ENCODE measurements at places on chromosomes 7 and 10.

GRCh38 chr7:22920672-22921071, 93.3 kb downstream of the HYCC1 start:
- DNase-seq = no peak

- DNase-seq = no peak
Observed at GRCh38 chr7:91080351-91080750, 183.9 kb upstream of the FZD1 start.

GRCh38 chr10:32023264-32023663, 33.0 kb downstream of the KIF5B start:
- no peak for DNase-seq

- DNase-seq = no peak
Observed at GRCh38 chr7:34034728-34035127, 129.4 kb downstream of the BMPER start.

GRCh38 chr10:103975169-103975568, 8.2 kb downstream of the SLK start:
- no peak for DNase-seq

GRCh38 chr7:39624935-39625694, 1.7 kb downstream of the RALA start:
- DNase-seq = no peak

GRCh38 chr10:44030132-44030531, 354.8 kb downstream of the CXCL12 start:
- DNase-seq = no peak

GRCh38 chr10:34780818-34781380, 34.2 kb downstream of the PARD3 start:
- DNase-seq = no peak

- DNase-seq = no peak
Observed at GRCh38 chr7:121267612-121268011, 61.2 kb upstream of the WNT16 start.

DNA sequence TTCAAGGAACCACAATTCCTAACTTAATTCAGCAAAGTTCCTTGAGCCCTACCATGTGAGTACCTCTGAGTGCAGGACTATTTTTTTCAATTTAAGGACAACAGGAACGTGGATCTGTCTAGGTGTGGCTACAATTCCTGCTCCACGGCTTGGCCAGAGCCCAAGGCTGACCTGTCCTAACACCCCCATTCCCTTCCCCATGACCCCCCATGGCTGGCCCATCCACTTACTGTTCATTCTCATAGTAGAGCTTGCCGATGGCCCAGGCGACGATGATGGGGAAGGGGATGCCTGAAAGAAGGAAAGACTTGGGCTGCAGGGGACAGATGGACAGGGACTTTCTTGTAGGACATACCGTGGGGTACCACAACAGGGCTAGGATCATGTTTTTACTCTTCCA, 20.3 kb downstream of the CRHR2 start:
- DNase-seq = no peak

GRCh38 chr10:96747734-96748550, 27.6 kb upstream of the PIK3AP1 start:
- no peak for DNase-seq

DNA sequence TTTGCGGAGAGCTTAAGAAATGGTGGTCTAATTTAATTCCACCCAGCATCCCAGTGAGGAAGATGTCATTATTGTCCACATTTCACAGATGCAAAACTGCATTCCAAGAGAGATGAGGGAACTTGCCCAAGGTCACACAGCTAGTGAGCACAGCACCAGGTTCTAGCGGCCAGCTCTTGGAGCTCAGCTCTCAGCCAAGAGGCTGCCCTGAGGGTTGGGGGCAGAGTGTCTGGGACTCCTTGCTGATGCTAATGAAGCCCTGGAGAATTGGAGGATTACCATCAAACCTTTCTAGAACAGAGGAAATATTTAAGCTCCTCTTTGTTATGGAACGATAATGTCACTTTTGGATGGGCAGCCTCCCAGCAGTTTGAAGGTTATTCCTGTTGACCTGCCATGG, 48.0 kb downstream of the PLPP4 start:
- no peak for DNase-seq

GRCh38 chr7:962401-963081, 8.1 kb upstream of the ADAP1 start:
- DNase-seq = no peak

DNA sequence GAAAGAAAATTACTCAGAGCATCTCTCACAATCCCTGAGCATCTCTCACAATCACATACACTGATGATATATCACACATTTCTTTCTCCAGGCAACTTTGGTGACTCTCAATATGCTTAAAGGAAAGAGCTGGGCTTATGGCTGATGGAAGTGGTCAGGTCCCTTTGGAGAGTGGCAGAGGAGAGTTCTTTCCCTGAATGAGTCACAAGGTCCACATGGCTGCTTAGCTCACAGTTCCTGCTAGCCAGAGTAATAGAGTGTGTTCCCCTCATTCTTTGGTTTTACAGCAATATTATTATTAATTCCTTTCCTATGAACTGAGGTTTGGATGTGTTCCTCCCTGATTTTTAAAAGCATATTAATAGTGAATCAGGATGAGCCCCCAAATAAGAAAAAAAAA, 287.4 kb downstream of the C7orf25 start:
- DNase-seq = no peak

GRCh38 chr10:71223347-71224058, 11.1 kb downstream of the UNC5B start:
- no peak for DNase-seq

GRCh38 chr7:4282434-4283223, 399.5 kb upstream of the FOXK1 start:
- no peak for DNase-seq

DNA sequence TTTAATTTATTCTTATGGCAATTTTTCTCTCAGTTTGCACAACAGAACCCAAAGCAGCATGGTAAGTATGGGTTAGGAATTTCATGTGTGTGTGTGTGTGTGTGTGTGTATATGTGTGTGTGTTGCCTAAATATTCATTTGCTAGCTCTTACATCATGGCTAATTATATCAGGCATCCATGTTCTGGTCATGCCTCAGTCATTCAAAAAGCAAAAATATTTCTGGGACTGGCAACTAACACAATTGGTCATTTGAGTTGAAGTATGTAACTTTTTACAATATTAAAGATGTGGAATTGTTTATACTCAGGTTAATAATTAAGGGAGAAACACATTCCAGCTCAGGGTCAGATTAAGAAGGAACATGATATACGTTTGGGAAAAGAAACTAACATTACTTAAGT, 67.6 kb upstream of the PHYHIPL start:
- DNase-seq = no peak

DNA sequence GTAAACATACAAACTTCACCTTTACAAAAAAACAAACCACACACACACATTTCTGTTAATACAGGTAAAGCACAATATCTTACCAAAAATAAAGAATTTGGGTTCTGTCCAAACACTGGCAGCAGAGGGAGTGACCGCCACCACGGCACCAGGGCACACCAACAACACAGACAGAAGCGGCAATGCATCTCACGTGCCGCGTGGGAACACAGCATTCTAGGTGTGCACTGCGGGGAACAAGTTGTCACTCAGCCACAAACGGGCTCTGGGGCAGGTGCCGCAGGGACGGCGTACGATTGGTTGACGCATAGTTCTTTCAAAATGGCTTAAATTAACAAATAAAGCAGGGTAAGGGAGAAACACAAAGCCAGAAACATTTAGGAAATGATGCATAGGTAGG, 22.3 kb downstream of the PDGFA start:
- DNase-seq = no peak

- no peak for DNase-seq
Observed at GRCh38 chr7:139820089-139820488, 9.0 kb upstream of the TBXAS1 start.

DNA sequence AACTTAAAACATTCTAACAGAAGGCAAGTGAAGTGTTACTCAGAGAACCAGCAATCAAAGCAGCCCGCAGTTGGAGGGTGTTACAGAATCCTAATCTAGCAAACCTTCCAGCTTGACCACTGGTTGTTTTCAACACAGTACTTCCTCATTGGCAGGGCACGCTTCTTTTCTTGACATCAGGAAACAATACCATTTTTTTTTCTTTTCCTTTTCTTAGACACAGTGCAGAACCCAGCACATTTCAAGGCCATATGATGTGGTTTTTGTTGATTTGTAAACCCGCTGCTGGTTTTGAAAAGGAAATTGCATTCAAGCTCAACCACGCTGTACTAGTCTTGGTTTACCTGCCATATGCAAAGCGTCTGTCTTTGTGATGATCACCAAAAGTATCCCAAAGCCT, 33.4 kb downstream of the RHOBTB1 start:
- DNase-seq = no peak

- no peak for DNase-seq
Observed at GRCh38 chr10:114874827-114875411, 53.3 kb downstream of the FHIP2A start.

DNA sequence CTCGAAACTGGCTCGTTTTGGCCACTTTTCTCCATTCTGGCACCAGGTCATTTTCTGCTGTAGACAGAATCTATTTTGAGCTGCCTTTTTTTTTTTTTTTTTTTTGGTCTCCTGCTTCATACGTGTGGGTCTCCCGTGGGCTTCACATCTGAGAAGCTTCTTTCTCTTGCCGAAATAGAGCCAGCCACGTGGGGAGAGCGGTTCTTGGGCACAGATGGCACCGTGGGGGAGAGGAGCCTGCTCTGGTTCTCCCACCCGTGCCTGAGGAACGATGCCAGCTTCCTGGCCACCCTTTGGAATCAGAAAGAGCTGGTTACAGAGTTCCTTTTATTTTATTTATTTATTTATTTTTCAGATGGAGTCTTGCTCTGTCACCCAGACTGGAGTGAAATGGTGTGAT, 48.7 kb upstream of the OCM2 start:
- no peak for DNase-seq

DNA sequence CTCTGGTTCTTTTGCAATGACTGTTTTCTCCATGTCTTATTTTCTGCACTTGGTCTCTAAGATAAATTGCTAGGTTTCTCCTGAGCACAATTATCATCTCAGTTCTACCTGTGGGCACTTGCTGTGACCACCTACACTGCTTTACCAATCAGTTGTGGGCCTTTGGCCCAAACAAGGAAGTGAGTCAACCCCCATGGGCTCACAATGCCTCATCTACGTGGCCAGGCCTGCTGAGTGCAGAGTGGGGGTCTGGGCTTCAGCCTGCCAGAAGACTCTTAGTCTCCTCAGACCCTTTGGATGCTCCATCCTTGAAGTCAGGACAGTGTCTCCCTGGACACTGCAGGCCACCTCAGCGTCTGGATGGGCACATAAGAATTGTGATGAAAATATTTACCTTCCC, 20.3 kb downstream of the SCART1 start:
- no peak for DNase-seq

DNA sequence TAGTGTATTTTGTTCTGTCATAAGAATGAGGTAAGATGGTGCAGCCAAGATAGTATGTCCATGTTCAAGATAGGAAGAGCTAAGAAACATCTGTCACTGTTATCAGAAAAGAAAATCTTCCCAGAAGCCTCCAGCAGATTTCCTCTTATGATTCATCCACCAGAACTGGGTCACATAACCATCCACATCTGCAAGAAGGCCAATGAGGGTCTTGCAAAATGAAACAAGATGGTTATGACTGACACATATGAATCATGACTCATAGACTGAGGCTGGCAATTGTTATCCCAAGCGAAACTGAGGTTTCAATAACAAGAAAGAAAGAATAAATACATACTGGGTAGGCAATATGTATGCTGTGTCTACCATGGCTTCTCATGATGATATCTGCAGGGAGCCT, 30.3 kb downstream of the CCNJ start:
- DNase-seq = no peak

DNA sequence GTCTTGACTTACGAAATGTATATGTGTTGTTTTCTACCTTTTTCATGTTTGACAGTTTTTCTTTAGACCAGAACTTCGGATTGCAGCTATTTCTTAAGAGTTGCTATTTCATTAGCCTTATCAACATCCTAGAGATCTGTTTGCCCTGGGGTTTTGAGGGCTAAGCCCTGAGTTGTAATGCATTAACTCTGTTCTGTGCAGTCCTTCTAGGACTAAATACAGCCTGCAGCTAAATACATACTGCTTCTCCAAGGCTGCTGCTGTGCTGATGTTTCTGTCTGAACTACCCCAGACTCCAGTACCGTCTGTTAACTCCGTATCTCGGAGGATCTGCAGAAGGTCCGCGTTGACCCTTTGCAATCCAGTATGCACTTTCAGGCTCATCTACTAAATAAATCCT, 26.5 kb downstream of the KIAA1217 start:
- no peak for DNase-seq

DNA sequence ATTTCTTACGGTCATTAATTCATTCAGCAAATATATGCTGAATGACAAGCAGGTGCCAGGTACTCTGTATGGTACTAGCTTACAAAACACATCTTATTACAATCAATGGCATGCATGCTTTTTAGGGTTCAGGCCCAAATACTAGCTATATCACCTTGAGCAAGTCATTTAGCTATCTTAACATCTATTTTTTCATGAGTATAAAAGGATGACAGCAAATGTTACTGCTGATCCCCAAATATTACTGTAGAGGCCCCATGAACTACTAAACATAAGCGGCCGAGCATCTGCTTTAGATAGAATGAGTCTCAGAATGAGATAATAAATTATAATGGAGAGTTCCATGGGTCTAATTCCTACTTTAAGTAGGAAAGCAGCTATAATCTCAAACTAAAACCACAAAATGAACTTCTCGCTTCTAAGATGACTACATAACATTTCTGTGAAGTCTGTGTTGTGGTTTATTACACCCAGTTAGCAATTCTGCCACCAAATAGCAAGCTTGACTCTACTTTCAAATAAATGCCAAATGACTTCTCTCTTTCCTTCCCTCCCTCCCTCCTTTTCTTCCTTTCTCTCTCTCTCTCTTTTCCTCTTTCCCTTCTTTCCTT, 113.7 kb upstream of the LRRN3 start:
- no peak for DNase-seq

- DNase-seq = peak; percentile 10
Observed at GRCh38 chr10:60099998-60100747, 193.8 kb upstream of the CCDC6 start.

DNA sequence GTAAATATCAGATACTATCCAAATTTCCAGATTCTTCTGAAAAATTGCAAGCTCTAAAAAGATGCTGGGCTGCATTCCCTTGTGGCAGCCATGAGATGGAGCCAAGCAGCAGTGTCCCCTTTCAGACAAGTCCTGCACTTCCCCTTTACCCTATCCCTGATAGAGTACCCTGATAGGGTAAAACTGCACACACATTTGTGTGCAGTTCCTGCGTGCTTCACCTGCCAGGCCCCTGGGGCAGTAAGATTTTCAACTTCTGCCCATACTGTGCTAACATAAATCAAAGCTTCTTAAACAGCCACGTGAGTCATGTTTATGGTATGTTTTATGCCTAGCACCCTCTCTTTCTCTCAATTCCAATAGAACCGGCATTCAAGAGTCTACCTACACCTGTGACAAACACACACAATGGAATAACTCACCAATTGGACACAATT, 52.2 kb downstream of the IFIT5 start:
- DNase-seq = no peak

Data from amniotic stem cell (primary cell).